Liver (tissue), 10 donors: ENCODE measurements at places on chromosomes 7 and 10. TPM values are rescaled to one million over a fixed set of nuclear protein-coding genes. Genes with fewer than 3 reads are reported as not detected.

DNA sequence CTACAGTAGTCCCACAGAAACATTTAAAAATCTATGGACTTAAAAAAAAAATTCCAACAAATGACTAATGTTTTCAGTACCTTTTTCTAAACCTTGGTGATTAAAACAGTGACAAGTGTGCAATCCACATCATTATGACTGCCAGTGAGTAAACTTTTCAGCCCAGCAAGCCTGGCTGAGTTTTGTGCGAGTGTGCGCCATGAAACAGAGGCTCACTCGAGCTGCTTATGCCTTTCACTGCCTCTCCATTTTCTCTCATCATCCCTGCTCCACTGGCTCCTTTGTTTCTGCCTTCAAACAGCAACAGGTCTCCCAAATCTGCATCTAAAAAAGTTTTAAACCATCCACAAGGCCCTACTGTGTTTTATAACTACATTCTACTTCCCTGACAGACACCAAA is 105.8 kb downstream of the USP6NL start:
- no peak for DNase-seq

DNA sequence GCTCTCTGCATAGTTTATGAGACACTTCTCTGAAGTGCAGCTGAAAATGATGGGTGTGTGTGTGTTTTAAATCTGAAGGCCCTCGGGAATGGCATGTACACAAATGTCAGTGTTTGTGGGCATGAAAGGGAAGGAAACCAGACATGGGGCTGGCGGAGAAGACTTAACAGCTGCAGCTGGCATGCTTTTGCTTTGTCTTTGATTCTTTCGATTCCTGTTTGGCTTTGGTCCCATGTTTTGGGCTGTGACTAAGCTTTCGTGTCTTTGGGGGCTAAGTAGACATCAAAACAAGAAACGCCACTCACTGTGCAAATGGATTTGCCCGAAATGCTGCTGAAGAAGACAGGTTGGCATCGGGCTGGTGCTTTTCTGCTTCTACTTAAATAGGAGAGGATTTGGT is 179.3 kb downstream of the PFKFB3 start:
- no peak for DNase-seq

GRCh38 chr10:103433858-103434257 is 18.3 kb downstream of the CALHM2 start:
- no peak for DNase-seq

DNA sequence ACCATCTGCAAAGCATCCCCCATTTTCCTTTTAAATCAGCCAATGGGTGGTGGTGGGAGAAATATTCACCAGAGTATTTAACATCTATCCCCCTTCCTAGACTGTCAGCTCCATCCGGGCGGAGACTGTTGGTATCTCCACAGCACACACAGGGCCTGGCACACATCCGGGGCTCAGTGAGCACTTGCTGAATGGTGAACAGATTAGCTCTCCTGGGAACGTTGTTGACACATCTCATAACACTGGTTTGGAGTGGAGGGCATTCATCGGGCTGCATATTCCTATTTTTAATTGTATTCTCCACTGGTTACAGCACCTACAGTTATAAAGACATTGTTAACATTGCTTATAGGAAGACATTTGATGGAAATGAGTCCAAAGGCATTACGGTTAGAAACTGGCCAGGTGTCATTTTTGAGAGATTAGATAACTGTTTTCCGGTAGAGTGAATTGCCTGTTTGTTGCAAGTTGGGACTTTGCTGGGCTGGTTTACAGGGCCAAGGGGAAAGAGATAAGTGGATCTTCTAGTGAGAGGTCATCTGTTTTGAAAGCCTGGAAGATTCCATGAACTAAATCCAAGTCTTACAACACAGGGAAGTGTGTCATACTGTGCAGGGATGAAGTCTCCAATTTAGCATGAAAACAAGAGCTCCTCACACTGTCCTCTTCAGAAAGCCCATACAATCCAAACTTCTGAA is 101.8 kb downstream of the EGFR start:
- no peak for DNase-seq

GRCh38 chr10:32217216-32217615 is 129.7 kb downstream of the EPC1 start:
- DNase-seq, result no peak

DNA sequence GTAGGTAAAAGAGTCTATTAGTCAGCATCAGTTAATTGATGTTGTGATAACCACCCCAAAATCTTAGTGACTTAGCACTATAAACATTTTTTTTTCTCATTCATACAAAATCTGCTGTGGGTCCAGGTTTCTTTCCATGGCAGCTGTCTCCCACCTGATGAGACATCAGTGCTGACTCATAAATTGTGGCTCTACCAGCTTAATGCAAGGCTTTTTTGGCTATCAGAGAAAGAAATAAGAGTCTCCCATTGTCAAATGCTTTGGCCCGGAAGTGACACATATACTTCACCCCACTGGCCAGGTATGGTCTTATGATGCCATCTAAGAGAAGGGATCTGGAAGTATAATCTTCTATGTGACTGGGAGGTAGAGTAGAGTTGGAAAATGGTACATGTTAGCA is 14.5 kb downstream of the DNAJB9 start:
- no peak for DNase-seq

DNA sequence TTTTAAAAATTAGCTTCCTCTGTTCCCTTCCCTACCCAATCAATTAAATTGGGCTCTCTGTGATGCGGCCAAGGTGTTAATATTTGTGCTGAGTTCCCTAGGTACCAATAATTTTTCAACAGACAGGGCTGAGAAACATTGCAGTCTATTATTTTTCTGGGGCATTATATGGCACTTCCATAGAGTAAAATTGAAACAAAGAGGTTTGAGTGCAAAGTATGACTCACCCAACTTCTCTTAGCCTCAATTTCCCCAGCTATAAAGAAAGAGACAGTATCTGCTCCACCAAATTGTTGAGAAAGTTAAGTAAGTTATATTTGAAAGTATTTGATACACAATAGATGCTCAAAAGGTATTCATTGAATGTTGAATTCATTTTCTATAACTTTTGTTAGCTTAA is 74.9 kb downstream of the TES start:
- DNase-seq, result no peak

GRCh38 chr7:109763611-109764010 is 1193.9 kb downstream of the DNAJB9 start:
- no peak for DNase-seq

GRCh38 chr7:91157579-91158320 is 106.5 kb upstream of the FZD1 start:
- DNase-seq, result no peak

GRCh38 chr10:102620591-102621442 is 23.5 kb upstream of the TRIM8 start:
- no peak for DNase-seq

DNA sequence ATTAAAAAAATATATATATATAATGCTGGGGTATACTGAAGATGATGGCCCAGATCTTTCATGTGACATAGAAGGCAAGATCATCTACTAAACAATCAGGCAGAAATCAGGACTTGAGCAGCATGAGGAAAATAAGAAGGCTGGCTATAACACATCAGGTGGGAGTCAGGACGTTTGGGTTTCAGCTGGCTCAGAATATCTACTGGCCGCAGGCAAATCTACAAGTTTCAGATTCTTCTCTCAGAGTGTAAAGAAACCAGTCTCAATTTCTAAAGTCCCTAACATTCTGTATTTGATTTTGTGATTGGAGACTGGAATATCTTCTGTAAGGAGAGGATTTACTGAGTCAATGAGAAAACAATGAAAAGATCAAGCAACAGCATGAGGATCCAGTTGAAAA is 37.7 kb upstream of the FAM3C start:
- no peak for DNase-seq

DNA sequence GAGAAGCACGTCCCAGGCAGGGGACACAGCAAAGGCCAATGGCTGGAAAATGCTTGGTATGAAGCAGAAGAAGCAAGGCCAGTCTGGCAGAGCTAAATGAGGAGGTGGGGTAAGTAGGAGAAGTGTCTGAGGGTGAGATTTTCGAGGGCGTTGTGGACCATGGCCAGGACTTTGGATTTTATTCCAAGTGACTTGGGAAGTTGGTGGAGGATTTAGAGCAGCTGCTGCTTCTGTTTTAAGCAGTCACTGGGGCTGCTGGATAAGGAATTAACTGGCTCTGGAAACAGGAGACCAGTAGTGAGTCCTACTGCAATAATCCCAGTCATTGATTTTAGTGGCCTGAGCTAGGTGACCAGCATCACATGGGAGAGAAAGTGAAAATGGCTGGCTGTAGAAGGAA is 67.6 kb upstream of the GSDME start:
- DNase-seq, result no peak

DNA sequence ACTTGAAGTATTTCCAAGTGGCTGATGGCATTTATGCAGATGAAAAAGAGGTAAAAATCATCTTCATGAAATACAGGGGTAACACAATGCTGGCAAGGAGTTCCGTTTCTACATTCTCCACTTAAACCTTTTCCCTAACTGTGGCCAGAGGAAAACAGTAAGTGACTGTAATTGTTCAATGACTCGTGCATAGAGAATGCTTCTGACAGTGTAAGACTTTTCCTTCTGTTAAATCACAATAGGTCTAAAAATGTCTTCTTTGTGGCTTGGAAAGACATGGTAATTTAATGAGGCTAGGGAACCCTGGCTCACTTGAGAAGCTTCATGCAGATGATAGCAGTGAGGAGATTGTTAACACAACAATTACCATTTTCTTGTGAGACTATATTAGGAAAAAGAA is 50.3 kb upstream of the RSU1 start:
- no peak for DNase-seq

DNA sequence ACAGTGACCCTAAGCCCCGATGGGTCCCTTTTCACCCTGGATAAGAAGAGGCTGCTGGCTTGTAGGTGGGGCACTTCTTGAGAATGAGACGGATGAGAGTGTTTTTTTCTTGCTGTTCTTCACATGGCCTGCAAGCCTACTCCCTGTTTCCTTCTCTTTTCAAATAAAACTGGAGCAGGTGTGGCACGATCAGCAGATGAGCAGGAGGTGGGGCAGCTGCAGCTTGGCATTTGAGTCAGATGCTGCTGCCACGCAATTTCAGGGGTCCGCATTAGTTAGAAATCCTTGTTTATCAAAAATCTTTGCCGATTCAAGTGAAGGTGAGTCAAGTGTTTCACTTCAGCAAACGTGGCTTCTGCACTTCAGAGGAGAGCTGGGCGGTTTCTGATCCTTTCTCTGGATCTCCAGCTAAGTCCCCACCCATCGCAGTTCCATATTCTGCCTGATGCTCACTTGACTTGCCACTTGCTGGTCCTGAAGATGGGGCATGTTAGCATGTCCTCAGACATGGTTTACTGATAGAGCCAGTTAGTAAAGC is 20.8 kb downstream of the WDFY4 start:
- DNase-seq, result no peak

DNA sequence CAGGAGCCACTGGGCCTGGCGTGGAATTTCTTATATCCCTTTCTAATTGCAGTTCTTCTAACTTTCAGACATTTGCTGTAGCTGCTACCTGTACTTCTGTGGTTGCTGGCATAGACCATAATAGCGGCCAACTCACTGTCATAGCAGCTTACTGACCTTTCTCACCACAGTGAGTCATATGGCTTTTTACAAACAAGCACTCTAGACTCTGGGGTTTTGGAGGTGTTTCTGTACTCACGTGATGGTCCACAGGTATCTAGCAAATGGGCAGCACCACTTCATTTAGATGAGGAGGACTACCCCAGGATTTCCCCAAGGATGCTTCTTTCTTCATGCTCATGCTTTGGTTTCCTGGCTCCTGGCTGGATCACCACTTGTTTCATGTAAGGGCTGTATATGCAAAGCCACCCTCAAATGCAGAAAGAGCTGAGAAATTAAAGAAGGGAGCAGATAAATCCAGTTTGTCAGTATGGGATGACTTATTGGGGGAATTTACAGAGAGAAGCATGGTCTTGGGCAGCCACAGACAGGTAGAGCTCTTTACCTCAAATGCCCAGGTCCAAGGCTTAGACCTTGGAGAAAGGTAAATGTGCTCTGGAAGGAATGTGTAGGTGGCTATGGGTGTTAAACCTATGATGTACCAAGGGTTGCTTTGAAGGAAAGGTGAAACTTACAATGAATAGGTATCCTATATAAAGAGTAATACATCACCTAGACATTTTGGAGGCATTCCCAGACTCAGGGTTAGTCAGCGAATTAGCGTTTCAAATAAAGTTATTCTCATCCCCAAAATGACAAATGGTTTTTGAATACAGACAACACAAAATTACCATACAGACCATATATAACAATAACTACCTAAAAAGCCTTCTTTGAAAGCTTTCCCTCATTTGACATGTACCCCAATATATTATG is 15.9 kb upstream of the SLC25A16 start:
- DNase-seq, result no peak

DNA sequence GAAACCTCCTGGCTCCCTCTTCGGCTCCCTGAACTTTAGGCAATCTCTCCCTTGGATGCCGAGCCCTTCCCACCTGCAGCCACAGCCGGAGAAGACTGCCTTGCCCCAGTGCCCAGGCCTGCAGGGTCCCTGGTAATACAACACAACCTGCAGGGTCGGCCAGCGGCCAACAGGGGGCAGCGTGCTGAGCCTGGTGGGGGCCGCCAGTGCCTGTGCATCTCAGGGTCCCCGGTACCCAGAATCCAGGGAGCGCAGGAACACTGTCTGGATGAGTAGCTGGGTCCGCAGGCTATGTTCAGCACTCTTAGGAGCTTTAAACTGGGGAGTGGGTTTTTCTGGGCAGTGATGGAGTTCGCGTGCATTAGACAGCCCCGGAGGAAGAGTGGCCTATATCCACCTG is 17.5 kb upstream of the C10orf71 start:
- DNase-seq, result no peak

DNA sequence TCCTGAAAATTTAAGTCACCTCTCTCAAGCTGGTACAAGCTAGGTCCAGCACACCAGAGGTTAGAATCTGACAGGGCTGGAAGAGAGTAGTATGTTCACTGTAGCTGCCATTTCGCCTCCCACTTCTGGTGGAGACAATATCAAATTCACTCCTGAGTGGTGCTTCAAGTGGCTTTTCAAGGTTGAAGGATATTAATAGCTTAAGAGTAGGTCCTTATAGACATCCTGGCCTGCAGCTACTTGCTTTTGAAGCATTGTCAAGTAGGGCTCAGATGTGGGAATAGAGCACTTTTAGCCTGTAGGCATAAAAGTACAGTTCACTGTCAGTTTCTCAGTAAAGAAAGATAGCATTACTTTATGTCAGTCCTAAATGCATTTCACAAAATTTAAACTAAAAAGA is 270.5 kb upstream of the PLPP4 start:
- no peak for DNase-seq

GRCh38 chr10:73646598-73647041 is 5.3 kb upstream of the MYOZ1 start:
- DNase-seq, result no peak

DNA sequence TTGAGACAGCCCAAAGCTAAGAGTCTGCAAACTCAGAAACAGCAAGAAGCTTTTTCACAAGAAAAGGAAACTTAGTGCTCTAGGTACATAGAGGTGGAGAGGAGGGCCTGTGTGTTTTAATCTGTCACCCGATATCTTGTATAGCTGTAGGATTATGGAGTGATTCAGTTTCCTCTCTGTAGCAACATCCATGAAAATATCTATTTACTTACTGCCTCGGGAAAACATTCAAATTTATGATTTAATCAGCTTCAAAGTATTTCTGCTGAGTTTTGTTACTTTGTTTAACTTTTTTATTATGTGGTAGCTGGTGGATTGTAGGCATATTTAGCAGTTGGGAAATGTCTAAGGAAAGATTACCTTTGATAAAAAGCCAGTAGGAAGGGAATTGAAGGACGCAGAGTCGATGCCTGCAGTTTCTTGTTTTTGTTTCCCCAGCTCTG is 292.0 kb downstream of the CCDC3 start:
- DNase-seq, result no peak

The ITPRID1 gene
- polyA plus RNA-seq, result not detected

The TWIST1 gene
- polyA plus RNA-seq, result 0.15 TPM

The COL17A1 gene
- polyA plus RNA-seq, result 0.05 TPM

The GBX1 gene
- not detected for polyA plus RNA-seq

The UBE3C gene
- 21.3 TPM for polyA plus RNA-seq

The NKX6-2 gene
- 0.07 TPM for polyA plus RNA-seq

The NRP1 gene
- 20.6 TPM for polyA plus RNA-seq

The PNLIPRP1 gene
- not detected for polyA plus RNA-seq
